B cell (primary cell): ENCODE measurements at places on chromosomes 2 and 18.
A peak's percentile ranks its signal among the peaks of the same experiment; 100 is the strongest.

DNA sequence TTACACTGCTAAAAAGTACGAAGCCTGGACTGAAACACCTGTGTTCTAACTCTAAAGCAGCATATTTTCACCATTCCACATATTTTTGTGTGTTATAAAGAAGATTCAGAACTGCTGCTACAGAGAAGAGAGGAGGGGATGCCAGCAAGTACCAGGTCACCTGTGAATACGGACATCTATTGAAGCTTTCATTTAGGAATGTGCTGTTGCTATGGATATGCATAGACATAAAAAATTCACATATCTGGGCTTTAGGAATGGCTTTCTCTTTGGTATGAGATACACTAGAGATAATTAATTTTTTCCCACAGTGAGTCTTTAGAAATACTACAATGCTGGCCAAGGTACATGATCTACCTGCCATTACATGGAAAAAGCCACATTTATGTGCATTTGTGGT, 238.5 kb downstream of the WDR7 start:
- DNase-seq = no peak

DNA sequence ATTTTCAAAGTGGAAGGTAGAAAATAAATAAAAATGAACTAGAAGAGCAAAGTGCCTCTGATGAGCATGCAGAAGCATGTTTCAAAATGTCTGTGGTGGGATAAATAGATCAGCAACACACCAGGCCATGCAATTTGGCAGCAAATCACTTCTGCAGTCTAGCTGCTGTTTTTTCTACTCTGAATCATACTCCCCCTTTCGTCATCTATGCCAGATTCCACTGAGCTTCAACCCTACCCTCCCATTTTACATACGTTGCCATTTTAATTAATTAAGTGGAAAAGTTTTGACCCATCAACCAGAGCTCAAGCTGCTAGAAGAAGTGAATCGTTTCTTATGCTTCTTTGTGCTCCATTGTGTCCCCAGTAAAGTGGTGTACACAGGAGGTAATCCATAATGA, 79.3 kb downstream of the NRXN1 start:
- no peak for DNase-seq

DNA sequence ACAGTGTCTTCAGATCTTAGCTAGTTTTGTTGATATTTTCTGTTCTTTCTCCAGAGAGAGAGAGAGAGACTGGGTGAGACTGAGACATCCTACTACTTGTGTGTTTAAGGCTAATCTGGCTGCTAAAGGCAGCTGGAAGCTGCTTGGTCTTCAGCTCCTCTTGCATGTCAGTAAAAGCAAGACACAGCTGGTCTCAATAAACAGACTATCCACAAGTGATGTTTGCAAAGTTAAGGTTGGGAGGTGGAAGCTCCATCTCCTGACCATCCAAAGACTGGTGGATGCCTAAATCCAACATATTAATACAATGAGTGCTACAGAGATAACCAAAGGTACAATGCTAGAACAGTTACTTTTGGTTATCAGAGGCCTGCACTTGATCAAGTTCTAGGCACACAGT, 17.8 kb downstream of the ERFE start:
- no peak for DNase-seq

GRCh38 chr2:141027221-141027620, 1103.6 kb downstream of the LRP1B start:
- DNase-seq = no peak

GRCh38 chr2:231687133-231687852, 21.0 kb upstream of the PTMA start:
- DNase-seq = peak; percentile 84

DNA sequence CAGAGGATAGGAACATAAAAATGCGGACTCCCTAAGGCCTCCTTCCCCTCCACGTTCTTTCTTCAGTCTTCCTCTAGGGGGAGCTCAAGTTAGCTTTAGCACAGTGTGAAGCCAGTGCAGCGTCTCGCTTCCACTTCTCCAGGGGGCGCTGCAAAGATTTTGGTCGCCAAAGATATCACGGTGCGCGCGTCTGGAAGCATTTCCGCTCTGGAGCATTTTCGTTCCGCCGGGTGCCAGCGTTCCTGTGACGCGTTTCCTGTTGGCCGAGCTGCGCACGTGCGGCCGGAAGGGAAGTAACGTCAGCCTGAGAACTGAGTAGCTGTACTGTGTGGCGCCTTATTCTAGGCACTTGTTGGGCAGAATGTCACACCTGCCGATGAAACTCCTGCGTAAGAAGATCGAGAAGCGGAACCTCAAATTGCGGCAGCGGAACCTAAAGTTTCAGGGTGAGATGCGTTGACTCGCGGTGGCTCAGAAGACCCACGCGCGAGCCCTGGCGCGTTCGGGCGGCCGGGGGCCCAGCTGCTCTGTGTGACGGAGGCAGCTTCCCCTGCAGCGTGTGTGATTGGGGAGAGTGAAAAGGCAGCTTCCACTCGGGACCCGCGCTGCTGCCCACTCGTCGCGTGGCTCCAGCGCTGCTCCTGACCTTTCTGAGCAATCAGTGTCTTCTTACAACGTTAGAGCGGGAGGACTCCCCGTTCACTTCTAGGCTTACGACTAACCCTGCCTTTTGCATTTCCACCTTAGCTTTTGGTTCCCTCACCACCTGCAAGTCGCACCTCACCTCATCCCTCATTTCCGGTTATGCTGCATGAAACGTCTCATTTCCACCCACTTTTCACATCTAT, at the start of gene DDX18:
Gene DDX18, plus strand, starts transcription at position 275 of the 848 bp plus-strand sequence. Its CDS starts 87 bp downstream, at position 362.
- peak; percentile 100 for DNase-seq

- no peak for DNase-seq
Observed at GRCh38 chr18:48490641-48491293, 48.1 kb upstream of the CTIF start.

- DNase-seq = no peak
Observed at GRCh38 chr18:79883461-79884293, 67.8 kb downstream of the SLC66A2 start.

DNA sequence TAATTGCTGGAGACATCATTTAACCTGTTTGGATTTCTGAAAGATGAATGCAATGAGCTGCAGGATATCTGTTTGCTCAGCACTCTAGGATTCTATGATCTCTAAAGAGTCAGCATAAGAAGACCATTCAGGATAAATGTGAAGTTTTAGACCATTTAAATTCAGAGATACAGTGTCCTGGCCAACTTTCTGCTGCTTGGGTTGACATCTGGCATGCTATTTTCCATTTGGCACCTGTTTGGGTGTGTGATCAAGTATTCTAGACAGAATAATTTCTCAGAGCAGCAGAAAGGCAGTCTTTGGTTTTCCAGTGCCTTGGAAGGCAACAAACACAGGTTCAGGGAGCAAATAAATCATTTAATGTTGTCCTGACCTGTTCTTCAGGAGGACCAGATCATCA, 144.8 kb upstream of the NDUFV2 start:
- DNase-seq = no peak
